CD4-positive, alpha-beta T cell treated with Interleukin-15 for 1 hour (primary cell): ENCODE measurements at places on chromosomes 5 and 9.
A peak's percentile ranks its signal among the peaks of the same experiment; 100 is the strongest.

GRCh38 chr9:137214620-137215019, 7.4 kb downstream of the RNF208 start:
- DNase-seq: no peak

- no peak for DNase-seq
Measured at GRCh38 chr5:25862276-25862675, 1176.1 kb downstream of the CDH9 start.

- peak; percentile 52 for DNase-seq
Measured at GRCh38 chr9:124617477-124618141, 110.4 kb upstream of the NR5A1 start.

- DNase-seq: no peak
Measured at GRCh38 chr9:132239999-132240840, 78.4 kb downstream of the NTNG2 start.

- no peak for DNase-seq
Measured at GRCh38 chr9:68577774-68578591, 37.3 kb upstream of the TMEM252 start.

DNA sequence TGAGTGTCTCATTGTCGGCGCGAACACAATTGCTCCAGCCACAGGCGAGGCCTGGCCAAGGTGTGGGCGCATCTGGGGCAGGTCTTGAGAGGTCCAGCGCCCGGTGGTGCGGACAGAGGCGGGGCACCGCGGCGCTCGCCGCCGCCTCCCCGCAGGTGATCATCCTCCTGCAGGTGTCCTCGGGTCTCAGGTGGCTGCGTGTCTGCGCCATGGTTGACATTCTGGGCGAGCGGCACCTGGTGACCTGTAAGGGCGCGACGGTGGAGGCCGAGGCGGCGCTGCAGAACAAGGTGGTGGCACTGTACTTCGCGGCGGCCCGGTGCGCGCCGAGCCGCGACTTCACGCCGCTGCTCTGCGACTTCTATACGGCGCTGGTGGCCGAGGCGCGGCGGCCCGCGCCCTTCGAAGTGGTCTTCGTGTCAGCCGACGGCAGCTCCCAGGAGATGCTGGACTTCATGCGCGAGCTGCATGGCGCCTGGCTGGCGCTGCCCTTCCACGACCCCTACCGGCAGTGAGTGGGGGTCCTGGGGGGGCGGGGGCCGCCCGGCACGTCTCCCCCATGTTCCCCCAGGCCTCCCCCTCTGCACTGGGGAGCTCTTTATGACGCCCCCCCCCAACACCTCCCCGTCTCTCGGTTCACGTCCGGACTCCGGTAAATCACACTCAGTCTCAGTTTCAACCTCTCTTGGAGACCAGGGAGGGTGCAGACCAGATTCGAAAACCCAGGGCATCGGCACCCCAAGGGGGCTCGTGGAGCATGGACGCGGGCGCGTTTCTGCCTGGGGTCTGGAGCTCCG, 446 bp downstream of the NXNL2 start:
- no peak for DNase-seq

DNA sequence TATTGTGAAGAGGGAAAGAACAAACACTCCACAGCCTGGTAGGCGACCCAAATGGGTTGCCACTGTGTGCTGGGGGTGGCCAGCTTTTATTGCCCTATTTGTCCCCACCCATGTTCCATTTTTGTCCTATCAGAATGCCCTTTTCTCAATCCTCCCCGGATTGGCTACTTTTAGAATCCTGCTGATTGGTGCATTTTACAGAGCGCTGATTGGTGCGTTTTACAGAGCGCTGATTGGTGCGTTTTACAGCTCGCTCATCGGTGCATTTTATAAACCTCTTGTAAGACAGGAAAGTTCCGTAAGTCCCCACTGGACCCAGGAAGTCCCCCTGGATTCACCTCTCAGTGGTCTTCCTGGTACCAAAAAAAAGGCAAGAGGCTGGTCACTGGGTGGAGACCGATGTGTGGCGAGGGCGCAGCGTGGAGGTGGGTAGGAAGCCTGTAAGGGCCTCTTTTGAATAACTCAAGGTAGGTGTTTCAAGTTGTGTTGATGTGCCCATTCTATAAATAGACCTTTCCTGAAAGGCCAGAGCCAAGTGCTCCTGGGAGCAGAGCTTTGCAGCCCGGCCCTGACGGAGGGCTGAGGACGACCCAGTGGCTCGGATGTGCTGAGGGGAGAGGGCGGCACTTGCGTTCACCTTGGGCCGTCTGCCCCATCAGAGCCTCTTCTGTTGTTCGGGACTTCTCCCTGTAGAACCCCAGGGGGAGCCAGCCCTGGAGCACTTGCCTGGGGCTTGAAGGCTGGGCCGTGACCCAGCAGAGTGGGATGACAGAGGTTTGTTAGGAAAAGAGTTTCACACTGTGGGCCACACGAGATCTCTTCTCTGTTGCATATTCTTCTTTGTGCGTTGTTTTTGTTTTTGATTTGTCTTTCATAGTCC, 7.2 kb upstream of the GFPT2 start:
- no peak for DNase-seq

GRCh38 chr5:5387192-5387591, 35.3 kb upstream of the ICE1 start:
- no peak for DNase-seq

DNA sequence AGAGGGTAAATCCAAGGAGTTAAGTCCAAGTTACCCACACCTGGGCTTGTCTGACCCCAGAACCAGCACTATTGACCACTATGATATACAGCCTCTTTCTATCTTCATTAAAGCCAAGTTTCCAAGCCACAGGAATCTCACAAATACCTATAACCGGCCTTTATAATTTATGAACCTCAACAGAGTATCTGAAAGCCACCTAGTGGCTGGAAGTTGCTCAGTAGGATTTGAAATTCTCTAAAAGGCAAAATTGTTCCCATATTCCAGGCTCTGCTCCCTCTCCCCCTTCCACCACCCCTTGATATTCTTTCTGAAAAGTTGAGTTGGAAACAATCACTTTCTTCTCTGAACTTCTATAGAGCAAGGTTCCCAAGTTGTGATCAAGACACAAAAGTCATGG, 106.4 kb upstream of the GPR151 start:
- no peak for DNase-seq

- no peak for DNase-seq
Measured at GRCh38 chr5:191036-191948, at the start of gene LRRC14B. LRRC14B (plus strand) TSS chr5:191495; CDS start chr5:191539, 44 bp downstream.

DNA sequence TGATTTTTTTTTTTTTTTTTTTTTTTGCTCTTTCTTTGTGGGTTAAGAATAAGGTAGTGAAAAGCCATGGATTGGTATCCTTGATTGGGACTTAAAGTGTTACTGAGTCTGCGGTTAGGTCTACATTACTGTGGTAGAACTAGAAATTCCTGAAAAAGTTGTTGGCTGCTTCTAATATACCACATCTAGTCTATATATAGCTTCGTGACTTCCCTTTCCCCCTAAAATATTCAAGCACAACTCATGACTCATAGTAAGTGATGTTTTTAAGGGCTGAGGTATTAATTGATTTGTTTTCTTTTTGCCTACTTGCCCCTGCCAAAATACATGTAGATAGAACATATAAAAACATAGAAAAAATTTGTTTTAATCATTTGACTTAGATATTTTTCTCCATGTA, 247.6 kb downstream of the TMEM232 start:
- no peak for DNase-seq

DNA sequence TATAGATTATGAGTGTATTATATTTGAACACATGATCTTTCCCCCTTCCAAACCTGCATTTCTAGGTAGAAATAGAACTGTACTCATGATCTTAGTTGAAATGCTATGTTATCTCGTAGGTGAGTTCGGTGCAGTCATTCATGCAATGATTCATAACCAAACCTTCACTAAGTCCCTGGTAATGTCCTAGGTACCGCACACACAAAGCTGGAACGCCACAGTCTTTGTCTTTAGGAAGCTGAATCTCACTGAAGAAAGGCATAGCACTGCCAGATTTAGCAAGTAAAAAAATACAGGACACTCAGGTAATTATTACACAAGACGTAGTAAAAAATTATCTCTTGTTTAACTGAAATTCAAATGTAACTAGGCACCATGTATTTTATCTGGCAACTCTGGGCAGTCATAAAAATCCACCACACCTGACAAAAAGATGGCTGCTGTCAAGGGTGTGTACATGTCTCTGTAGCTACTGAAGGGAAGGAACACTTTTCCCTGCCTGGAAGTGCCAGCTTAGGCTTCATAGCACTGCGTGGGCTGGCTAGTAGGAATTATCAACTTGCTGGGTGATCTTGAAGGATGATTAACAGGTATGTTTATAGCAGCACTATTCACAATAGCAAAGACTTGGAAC, 28.0 kb upstream of the TXN start:
- DNase-seq: no peak

- DNase-seq: no peak
Measured at GRCh38 chr5:11427569-11427968, 476.7 kb downstream of the CTNND2 start.

- no peak for DNase-seq
Measured at GRCh38 chr5:59709846-59710245, 183.7 kb downstream of the PDE4D start.

GRCh38 chr9:130425741-130426466, 18.9 kb upstream of the ASS1 start:
- DNase-seq: no peak

DNA sequence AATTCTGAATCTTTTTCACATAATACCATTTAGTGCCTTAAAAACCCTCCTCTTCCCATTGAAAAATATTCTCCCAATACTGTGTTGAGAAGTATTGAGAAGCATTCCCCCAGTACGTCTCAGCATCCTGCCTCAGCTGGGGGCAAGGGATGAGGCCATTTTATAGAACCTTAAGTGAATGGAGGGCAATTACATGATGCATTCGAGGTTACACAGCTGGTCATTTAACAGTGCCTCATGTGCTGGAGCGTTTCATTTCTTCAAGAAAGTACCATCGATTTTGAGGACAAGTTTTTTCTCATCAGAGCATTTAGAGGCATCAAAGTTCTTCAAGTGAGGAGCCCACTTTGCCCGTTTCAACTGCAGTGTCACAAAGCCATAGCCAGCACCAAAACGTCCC, 135.6 kb downstream of the DOCK2 start:
- no peak for DNase-seq

DNA sequence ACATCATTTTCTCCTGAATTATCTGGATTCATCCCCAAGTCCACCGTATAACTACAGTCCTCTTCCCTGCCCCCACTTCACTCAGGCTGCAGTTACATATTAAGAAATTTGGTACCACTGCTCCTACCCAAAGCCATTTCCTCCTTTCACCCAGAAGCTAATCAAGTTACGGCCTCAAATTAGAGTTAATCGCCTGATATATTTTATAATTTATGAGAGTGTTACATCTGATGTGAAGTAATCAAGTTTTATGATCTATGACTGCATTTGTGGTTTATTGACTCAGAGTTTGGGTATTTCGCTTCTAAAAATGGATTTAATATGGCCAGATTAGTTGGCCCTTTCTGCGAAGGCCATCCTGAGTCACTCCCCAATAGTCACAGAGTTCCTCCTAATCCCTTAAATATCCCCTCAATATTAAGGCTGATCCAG, 223.6 kb upstream of the KIF2A start:
- no peak for DNase-seq

DNA sequence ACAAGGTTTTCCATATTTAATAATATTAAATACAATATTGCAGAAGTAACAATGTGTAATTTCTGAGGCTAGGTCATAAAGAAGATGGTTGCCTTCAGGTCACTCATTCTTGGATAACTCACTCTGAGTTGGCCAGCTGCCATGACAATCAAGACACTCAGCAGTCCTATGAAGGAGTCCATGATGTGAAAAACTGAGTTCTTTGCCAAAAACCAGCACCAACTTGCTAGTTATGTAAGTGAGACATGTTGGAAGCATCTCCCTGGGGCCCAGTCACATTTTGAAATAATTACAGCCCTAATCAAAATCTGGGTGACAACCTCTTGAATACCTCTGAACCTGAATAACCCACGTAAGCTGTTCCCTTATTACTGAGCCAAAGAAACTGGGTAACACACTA, 453.2 kb downstream of the CDH18 start:
- no peak for DNase-seq

DNA sequence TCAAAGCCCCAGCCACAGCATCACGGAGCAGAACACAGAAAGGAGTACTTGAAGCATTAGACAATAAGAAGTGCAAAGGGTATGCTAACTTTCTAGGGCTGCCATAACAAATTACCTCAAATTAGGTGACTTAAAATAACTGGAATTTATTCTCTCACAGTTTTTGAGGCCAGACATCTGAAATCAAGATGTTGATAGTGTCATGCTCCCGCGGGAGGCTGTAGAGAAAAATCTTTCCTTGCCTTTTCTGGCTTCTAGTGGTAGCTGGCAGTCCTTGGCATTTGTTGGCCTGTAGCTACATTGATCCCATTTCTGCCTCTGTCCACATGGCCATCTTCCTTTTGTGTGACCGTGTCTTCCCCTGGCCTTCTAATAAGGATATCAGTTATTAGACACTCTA, 51.9 kb upstream of the SPDL1 start:
- DNase-seq: no peak
